ENCODE measurements at places on chromosomes 13 and 19. TPM values are rescaled to one million over a fixed set of nuclear protein-coding genes. Genes with fewer than 3 reads are reported as not detected.

The KRTDAP gene
- not detected for total RNA-seq

GRCh38 chr13:85535316-85536084 is 263.7 kb downstream of the SLITRK6 start:
- peak; percentile 74 for DNase-seq

The EFNA2 gene
- not detected for total RNA-seq

The CPB2 gene
- not detected for total RNA-seq

The SIGLEC5 gene
- 0.27 TPM for total RNA-seq

GRCh38 chr19:1932395-1932794 is 8.6 kb upstream of the CSNK1G2 start:
- DNase-seq = no peak
